ENCODE measurements at places on chromosomes 2 and 18. TPM values are rescaled to one million over a fixed set of nuclear protein-coding genes. Genes with fewer than 3 reads are reported as not detected.

The ATP8B1 gene
- total RNA-seq, result 1.4 TPM

The SIX3 gene
- not detected for total RNA-seq

DNA sequence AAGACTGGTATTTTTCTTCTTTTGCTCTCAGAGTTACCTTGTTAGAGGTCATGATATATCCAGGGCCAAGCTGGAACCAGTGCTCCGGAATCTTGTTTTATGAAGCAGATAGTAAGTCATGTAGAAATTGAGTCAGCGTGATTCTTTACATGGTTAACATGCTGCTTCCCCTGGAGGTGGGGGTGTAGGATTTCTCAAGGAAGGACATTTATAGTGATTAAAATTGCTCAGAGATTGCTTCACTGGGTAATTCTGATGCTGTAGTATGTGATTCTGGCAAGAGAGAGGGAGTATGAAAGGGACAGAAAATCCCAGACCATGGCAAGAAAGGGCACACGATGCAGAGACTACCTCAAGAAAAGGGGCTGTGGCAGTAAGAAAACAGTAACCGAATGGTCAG lies 8.0 kb upstream of the MYL1 start:
- DNase-seq, result no peak

DNA sequence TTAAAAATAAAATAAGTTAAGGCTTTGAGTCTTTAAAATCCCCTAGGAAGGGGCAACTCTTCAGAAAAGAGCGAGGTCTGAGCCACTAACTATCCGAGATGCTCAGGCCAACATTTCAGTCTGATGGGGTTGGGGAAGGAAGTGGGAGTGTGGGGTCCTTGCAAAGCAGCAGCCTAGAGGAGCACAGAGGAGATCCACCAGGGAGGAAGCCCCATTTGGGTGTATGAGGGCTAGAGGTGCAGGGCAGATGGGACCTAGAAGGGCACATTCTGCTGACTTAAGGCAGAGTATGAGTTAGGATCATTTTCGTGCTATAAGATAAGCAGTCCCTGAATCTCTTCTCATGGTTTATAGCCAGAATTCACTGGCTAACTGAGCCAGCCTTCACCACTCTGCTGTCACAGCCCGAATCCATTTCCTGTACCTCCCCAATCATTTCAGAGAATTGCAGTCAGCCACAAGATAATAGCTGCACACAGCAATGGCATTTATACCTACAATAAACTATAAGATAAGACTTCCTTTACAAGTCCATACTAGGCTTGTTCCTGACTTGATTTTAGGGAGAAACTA lies 37.0 kb downstream of the MRPL30 start:
- no peak for DNase-seq

DNA sequence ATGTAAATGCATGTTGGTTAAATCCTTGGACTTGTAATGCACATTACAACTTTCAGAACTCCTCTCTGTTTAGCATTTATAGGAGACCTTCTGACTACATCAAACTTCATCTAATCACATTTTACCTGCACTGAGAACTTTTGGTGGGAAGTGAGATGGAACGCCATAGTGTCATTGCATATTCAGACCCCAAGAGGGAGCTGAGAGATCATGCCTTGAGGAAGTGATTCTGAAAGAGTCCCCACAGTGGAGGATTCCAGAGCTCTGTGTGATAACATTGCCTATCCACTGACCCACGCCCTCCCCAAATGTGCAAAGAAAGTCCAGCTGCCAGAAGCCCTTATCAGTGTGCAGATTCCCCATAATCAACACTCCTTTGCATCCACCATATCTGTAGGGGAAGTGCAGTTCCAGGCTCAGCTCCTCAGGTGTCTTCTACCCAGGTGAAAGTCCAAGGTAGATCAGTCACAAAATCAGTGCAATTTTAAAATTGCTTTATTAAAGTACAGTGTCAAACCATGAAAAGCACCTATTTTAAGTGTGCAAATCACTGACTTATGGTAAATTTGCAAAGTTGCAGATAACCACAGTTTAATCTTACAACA lies 212.4 kb downstream of the RPIA start:
- peak; percentile 51 for DNase-seq

DNA sequence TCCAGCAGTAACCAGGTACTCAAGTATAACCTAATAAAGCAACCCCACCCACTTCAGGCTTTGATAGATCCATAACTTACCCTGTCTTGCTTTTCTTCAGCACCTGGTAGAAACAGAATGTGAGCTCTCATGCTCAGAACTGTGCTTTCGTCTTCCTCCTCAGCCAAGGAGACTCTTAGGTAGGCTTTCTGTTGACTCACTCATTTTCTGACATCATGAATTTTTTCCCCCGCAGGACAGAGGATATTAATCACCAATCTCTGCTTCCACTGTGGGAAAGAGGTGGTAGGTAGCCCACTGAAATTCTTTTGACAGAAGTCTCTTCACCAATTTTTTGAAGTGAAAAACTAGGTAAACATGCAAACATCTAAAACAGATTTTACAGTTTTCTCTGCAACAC lies 241.2 kb upstream of the KCNJ3 start:
- no peak for DNase-seq

DNA sequence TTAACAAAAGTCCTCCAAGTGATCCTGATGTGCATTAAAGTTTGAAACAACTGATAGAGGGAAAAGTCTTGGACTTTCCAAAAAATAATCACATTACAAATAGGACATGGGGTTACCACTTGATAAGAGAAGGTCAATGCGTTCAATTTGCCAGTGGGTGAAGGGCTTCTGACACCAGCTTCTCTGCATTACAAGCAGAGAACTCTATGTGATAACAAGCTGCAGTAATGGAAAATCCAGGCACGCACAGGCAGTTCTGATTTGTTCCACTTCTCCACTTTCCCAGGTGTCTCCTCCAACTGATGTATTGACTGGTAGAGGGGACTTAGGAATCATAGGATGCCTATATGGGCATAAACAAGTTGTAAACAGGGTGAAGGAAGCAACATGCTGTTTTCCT lies 234.0 kb upstream of the MGAT5 start:
- no peak for DNase-seq

GRCh38 chr2:164015328-164016123 lies 279.7 kb upstream of the FIGN start:
- no peak for DNase-seq

All from MCF 10A (cell line).